ENCODE measurements at places on chromosomes 16 and 17.
A peak's percentile ranks its signal among the peaks of the same experiment; 100 is the strongest.

DNA sequence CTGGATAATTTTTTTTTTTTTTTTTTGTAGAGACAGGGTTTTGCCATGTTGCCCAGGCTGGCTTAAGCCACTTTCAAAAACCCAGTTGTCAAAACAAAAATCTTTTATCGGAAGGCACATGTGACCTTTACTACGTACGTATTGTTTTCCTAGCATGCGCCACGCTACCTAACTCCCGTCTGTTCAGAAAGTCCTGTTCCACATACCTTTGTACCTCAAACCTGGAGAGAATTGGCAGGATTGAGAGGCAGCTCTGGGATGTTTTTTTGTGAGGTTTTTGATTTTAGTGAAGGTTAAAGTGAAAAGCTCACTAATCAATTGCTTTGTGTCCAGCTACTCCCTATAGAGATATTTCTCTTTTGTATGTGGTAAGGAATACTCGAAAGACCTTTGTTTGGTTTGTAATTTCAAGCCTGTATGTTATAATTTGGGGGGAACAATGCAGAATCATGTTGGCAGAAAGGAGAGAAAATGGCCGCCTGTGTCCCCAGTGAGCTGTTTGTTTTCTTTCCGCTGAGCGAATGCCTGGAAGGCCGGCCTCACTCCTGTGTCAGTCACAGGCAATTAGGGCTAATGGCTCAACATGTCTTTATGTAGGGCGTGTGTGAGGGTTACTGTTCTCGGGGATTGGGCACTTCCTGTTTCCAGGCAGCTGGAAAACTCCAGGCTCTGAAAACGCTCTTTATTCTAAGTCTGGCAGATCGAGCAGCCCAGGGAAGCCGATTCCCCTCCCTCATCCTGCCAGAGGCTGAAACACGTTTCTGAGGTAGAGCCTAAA, 60.8 kb upstream of the CLEC18A start:
- H3K36me3 ChIP-seq = peaks cover 5% of the 10 kb centered on the region
- peaks cover 13% of the 10 kb centered on the region for H3K4me1 ChIP-seq
- peak overlapping the region; percentile 88 for H3K27ac ChIP-seq
- H3K4me3 ChIP-seq = no peak overlapping the region
- no peaks in the 10 kb centered on the region for H3K27me3 ChIP-seq
- DNase-seq = peak; percentile 47

DNA sequence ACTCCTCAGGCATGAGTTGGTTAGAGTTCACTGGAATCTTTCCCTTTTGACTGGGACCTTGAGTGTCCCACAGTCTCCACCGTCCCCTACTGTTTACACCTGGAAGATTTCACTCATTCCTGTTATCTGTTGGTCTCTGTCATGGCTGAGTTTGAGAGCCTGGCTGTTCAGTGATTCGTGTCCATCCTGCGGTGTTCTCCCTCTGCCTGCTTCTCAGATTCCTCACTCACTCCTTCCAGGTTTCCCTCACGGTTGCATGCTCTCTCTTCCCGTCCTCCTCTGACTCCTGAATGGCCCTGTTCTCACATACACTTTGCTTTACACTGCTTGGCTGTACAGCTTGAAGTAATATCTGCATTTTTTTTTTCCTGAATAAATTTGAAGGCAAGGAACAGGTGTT, 24.5 kb downstream of the OR1D5 start:
- H3K27ac ChIP-seq = no peak overlapping the region
- H3K27me3 ChIP-seq = no peaks in the 10 kb centered on the region
- DNase-seq = no peak
- no peaks in the 10 kb centered on the region for H3K36me3 ChIP-seq

GRCh38 chr16:29925105-29925756, 795 bp downstream of the KCTD13 start:
- peaks cover 12% of the 10 kb centered on the region for H3K36me3 ChIP-seq
- peak; percentile 1 for DNase-seq
- H3K27me3 ChIP-seq = no peaks in the 10 kb centered on the region
- H3K27ac ChIP-seq = peak overlapping the region; percentile 48

- H3K36me3 ChIP-seq = no peaks in the 10 kb centered on the region
- no peak for DNase-seq
- H3K27me3 ChIP-seq = no peaks in the 10 kb centered on the region
- no peak overlapping the region for H3K4me3 ChIP-seq
- H3K4me1 ChIP-seq = peaks cover 2% of the 10 kb centered on the region
Measured at GRCh38 chr16:56295739-56296527, 104.6 kb downstream of the GNAO1 start.

- H3K36me3 ChIP-seq = no peaks in the 10 kb centered on the region
- H3K4me1 ChIP-seq = peaks cover 3% of the 10 kb centered on the region
- H3K4me3 ChIP-seq = no peak overlapping the region
- no peak overlapping the region for H3K27ac ChIP-seq
- DNase-seq = no peak
Measured at GRCh38 chr17:55709984-55710383, 12.7 kb downstream of the TMEM100 start.

DNA sequence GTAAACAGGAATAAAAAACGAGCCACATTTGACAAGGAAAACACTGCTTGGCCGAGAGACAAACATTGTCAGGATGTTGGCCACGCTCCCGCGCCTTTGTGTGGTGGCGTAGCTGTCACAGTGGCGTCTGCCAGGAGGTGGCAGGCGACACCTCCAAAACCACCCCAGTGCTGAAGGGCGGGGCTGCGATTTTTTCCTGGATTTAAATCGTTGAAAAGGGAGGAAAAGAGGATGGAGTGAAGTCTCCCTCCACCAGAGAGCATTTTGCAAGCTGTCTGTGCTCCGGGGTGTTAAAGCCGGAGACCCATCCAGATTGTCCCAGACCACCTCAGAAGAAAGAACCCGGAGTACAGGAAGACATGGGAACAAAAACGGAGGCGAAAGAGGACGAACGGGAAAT, 12.7 kb downstream of the MRM3 start:
- no peaks in the 10 kb centered on the region for H3K27me3 ChIP-seq
- DNase-seq = peak; percentile 37
- no peak overlapping the region for H3K4me3 ChIP-seq
- peaks cover 44% of the 10 kb centered on the region for H3K36me3 ChIP-seq
- no peak overlapping the region for H3K27ac ChIP-seq

DNA sequence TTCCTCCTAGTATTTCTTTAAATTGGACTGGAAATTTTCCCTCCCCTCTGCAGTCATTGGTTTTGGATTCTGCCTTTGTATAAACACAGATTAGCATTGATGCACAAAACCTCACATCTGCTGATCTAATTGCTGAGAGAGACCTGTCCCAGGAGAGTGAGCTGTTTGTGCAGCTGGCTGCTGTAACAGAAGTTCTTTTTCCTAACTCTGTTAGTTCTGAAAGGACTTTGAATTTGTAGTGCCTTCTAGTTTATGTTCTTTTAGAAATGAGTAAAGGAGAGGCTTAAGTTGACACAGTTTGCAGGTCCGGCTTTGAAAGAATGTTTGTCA, 45.2 kb upstream of the KPNB1 start:
- no peak for DNase-seq
- H3K4me1 ChIP-seq = no peaks in the 10 kb centered on the region
- H3K4me3 ChIP-seq = no peak overlapping the region
- H3K36me3 ChIP-seq = peaks cover 33% of the 10 kb centered on the region
- no peaks in the 10 kb centered on the region for H3K27me3 ChIP-seq
- H3K27ac ChIP-seq = no peak overlapping the region

DNA sequence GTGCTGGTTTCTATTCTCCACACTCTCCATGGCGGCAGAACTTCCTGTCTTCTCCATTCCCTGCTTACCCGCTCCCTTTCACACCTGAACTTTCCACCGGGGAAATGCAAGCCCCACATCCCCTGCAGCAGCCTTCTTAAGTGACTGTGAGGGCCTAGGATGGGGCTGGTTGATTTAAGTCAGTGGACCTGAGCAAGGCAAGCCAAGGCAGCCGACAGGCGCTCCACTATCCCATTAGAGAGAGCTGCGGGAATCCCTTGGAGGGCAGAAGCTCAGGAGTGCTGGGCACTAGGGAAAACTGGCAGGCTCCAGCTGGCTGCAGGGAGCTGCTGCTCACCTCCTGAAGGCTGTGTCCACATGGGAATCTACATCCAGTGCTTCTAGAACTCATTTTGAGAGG, 36.1 kb upstream of the SLC25A19 start:
- peaks cover 18% of the 10 kb centered on the region for H3K36me3 ChIP-seq
- H3K4me1 ChIP-seq = peaks cover 13% of the 10 kb centered on the region
- no peak overlapping the region for H3K27ac ChIP-seq
- H3K4me3 ChIP-seq = no peak overlapping the region
- no peaks in the 10 kb centered on the region for H3K27me3 ChIP-seq

GRCh38 chr17:42975265-42975664, 4.6 kb downstream of the PTGES3L start:
- no peak overlapping the region for H3K27ac ChIP-seq
- H3K27me3 ChIP-seq = no peaks in the 10 kb centered on the region
- H3K36me3 ChIP-seq = no peaks in the 10 kb centered on the region

DNA sequence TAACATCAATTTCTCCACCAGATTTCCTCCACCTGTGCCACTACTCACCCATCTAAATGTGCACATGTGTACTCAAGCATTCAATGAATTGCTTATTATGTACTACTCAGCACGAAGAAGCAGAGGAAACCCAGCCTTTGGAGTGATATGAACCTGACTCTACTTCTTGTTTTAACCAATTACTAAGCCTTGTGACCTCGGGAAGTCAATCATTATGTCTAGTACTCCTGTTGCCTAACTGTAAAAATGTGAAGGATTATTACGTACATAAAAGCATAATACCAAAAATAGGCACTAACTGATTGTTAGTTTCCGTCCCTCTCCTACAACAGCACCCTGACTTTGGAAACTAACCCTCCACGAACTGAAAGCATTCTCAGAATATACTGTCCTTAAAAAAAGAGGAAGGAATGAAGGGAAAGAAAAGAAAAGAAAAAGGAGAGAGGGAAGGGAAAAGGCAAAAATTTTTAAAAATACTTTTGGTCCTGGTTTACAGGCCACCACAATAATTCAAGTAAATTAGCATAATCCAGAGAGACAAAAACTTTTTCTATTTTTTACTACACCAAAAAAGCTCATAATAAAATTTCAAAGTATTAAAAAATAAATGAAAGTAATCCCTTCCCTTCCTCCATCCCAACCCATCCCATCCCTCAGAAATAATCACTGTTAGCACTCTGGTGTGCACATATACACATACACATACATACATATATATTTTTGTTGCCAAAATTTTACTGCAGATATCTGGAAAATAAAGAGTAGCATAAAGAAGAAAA, 53.6 kb downstream of the KANSL1 start:
- no peaks in the 10 kb centered on the region for H3K27me3 ChIP-seq
- H3K36me3 ChIP-seq = peaks cover 1% of the 10 kb centered on the region
- H3K27ac ChIP-seq = no peak overlapping the region
- no peak for DNase-seq
- no peaks in the 10 kb centered on the region for H3K4me1 ChIP-seq
- H3K4me3 ChIP-seq = no peak overlapping the region

DNA sequence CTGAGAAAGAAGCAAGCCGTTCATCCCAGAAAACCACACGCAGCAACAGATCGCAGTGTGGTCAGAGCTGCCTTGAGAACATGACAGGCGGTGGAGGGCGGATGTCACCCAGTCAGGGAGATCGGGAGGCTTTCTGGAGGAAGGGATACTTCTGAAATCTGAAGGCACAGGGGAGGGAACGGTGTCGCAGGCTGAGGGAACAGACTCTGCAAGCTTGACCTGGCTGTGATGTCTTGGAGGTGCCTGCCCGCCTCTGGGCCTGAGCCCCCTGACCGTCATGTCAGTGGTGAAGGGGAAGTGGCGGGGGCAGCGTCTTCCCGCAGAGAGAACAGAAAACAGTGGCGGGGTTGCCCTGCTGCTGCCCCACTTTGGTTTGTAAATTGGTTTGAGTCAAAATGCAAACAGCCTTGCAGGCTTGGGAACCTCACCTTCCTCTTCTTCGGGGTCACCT, 8.1 kb upstream of the ATP2A3 start:
- H3K4me3 ChIP-seq = no peak overlapping the region
- no peaks in the 10 kb centered on the region for H3K36me3 ChIP-seq
- no peaks in the 10 kb centered on the region for H3K4me1 ChIP-seq
- DNase-seq = no peak
- no peaks in the 10 kb centered on the region for H3K27me3 ChIP-seq
- no peak overlapping the region for H3K27ac ChIP-seq

DNA sequence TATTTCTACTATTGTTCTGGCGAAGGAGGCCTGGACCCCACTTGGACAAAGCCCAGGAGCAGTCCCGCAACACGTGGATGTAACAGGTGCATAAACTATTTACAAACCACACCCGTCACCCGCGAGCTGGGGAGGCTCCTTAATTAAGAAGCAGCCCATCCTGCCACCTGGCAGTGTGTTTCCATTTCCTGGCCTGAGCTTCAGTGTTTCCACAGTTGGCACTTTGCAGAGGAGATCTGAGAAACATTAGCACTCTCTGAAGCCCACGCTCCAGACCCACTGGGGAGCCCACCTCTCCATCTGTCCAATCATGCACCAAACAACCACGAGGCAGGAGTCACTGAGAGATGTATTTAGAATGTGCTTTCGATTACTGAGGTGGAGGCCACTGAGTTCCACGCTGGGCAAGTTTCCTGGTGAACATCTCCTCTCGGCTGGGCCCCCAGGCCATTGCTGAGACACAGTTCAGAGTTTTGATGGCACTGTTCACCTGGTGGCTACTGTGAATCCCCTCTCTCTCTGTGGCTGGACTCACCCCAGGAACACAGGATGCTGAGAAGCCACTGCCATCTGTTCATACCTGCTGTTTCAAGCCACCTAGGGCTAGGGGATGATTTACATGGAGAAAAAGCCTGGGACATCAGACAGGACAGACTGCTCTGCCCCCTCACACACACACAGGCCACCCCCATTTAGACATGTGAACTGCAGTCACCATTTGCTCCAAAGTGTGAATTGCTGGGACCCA, 129.1 kb downstream of the AIPL1 start:
- no peak overlapping the region for H3K27ac ChIP-seq
- no peaks in the 10 kb centered on the region for H3K4me1 ChIP-seq

- H3K36me3 ChIP-seq = peaks cover 3% of the 10 kb centered on the region
- no peak overlapping the region for H3K4me3 ChIP-seq
- no peak for DNase-seq
- peaks cover 9% of the 10 kb centered on the region for H3K4me1 ChIP-seq
- H3K27me3 ChIP-seq = no peaks in the 10 kb centered on the region
Measured at GRCh38 chr16:85543536-85543935, 69.6 kb upstream of the GSE1 start.

GRCh38 chr17:11490171-11490755, 108.0 kb upstream of the DNAH9 start:
- H3K36me3 ChIP-seq = no peaks in the 10 kb centered on the region
- H3K4me3 ChIP-seq = no peak overlapping the region
- H3K4me1 ChIP-seq = peaks cover 2% of the 10 kb centered on the region
- H3K27me3 ChIP-seq = no peaks in the 10 kb centered on the region

DNA sequence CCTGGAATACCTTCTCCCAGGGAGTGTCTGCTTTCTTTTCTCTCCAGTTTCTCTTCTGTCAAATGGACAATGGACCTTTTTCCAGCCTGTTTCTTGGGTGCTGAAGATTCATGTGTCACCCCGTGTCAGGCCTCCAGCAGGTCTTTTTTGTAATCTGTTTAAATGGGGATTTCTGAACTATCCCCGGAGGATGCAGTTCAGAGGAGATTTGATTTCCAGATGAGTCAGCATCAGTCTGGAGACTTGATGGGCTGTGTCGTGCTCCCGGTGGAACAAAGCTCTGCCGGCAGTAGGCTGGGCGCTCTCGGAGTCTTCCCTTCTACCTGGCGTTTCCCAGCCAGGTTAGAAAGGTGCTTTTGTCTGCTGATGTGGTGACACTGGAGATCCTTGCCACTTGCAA, 440.6 kb downstream of the HS3ST3B1 start:
- H3K27ac ChIP-seq = no peak overlapping the region
- H3K4me1 ChIP-seq = peaks cover 9% of the 10 kb centered on the region

Data from trophoblast cell (in vitro differentiated cells and primary cell).